ENCODE measurements at places on chromosomes 3 and 15.

- no peak for DNase-seq
Observed at GRCh38 chr15:91609966-91610365, 243.5 kb upstream of the SLCO3A1 start.

GRCh38 chr3:103349760-103350159, 914.9 kb downstream of the ZPLD1 start:
- DNase-seq: no peak

- DNase-seq: no peak
Observed at GRCh38 chr3:189502676-189503257, 128.4 kb upstream of the TP63 start.

- no peak for DNase-seq
Observed at GRCh38 chr3:6714962-6715361, 146.0 kb upstream of the GRM7 start.

DNA sequence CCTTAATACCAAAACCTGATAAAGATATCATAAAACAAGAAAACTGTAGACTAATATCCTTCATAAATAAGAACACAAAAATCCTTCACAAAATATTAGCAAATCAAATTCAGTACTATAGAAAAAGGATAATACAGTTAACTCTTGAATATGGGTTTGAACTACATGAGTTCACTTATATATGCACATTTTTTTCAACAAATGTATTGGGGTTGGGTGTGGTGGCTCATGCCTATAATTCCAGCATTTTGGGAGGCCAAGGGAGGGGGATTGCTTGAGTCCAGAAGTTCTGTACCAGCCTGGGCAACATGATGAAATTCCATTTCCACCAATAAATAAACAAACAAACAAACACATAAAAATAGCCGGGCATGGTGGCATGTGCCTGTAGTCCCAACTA, 39.2 kb downstream of the GOLGB1 start:
- DNase-seq: no peak
